ENCODE measurements at places on chromosomes 12 and 14.

- DNase-seq, result peak; percentile 36
Measured at GRCh38 chr14:64388533-64389285, 556 bp downstream of the MTHFD1 start.

GRCh38 chr14:94005324-94006073 is 8.4 kb downstream of the CCDC197 start:
- no peak for DNase-seq

DNA sequence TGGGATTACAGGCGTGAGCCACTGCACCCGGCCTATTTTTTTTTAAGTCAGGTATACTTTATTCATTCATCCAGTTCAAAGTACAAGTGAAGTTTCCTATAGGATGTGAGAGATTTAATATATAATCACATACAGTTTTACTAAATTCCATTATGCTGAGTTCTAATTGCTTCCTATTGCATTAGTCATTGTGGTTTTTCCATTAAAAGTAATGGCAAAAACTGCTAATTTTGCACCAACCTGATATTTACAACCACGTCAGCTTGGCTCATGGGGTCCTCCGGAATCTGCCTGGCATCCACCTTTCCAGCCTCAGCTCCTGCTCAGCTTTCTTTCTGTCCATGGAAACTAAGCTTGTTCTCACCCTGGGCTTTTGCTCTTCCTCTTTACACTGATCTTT is 67.0 kb upstream of the CSRP2 start:
- DNase-seq, result peak; percentile 49

- no peak for DNase-seq
Measured at GRCh38 chr12:109014984-109015765, 5.7 kb downstream of the SVOP start.

GRCh38 chr14:92687681-92688433 is 60.6 kb downstream of the LGMN start:
- DNase-seq, result no peak

DNA sequence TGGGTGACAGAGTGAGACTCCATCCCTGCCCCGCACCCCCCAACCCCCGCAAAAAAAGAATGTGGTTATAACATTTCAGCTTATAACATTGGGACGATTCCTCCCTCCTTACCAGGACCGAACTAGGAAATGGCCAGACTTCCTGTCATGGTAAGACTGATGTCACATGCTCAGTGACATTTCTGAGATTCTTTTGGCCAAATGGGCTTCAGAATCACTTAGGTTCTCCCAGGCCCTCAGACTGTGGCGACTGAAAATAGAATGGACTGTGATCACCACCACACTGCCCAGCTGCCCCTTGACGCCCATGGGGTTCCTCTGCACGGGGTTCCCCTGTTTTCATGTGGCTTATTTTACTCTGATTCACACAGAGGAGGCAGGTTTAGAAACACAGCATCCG is 115.0 kb upstream of the EVL start:
- no peak for DNase-seq

DNA sequence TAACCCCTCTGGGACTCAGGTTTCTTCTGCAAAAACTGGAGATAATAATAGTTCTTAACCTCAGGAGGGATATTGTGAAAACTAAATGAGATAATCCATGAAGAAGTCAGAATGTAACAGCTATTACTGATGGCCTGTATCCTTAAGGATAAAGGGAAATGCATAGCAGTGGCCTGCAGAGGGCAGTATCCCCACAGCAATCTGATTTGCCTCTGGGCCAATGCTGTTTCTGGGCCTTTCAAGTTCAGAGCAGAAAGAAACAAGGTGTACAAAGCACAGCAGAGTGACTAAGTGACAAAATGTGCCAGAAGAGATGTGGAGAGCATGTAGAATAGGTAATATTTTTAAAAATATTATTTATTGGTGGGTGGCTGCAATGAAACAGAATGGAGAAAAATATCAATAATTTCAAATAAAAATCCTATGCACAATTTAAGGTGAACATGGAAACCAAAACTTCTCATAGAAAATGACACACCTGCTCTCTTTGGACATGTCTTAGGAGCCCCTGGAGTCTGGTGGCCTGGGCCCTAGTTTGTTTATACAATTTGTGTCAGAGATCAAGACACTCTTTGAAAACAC is 90.3 kb downstream of the C12orf75 start:
- peak; percentile 60 for DNase-seq

DNA sequence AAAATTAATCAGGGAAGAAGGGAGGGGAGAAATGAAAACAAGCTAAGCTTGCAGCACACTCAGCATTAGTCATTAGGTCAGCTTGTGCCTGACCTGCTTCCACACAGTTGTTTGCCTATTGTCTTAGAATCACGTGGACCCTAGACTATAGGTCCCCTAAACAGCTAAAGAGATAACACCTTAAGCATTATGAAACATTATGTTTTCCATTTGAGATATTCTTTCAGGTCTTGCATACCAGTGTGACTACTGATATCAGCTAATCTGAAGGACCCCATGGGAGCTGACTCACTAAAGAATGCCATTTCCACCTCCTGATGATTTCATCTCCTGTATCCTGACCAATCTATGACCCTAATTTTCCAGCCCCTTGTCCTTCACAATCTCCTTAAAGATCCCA is 154.1 kb upstream of the FUT8 start:
- DNase-seq, result peak; percentile 45

DNA sequence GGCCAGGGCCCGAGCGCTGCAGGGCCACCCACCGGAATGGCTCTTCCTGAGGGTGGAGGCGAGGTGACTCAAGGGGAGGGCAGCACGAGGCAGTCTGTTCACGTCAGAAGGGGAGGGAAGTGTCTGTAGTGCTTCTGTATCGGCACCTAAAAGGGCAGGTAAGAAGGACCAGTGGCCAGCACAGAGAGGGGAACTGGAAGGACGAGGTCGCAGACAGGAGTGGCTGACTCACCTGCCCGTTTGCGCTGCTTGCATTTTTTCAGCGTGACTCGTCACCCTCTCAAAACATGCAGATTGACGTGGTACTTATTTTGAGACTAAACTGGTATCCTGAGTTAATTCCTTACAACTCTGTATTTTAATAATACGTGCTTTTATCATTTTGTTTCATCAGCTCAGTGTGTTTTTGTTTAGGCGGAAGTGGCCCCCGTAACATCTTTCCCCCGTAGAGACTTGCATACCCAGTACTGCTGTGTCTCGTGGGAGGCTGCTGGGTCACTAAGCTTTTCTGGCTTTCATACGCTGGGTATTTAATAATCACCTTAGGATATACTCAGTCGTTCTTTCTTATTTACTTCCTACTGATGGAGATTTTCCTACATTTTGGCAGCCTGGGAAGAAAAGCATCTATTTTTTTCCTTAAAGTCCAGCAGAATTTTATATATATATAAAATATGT is 26.4 kb downstream of the SFSWAP start:
- peak; percentile 97 for DNase-seq

- no peak for DNase-seq
Measured at GRCh38 chr12:42240131-42240750, 2.2 kb upstream of the YAF2 start.

GRCh38 chr14:97771340-97772045 is 974.3 kb downstream of the VRK1 start:
- peak; percentile 48 for DNase-seq

GRCh38 chr14:81529391-81529790 is 4.3 kb downstream of the SEL1L start:
- no peak for DNase-seq

DNA sequence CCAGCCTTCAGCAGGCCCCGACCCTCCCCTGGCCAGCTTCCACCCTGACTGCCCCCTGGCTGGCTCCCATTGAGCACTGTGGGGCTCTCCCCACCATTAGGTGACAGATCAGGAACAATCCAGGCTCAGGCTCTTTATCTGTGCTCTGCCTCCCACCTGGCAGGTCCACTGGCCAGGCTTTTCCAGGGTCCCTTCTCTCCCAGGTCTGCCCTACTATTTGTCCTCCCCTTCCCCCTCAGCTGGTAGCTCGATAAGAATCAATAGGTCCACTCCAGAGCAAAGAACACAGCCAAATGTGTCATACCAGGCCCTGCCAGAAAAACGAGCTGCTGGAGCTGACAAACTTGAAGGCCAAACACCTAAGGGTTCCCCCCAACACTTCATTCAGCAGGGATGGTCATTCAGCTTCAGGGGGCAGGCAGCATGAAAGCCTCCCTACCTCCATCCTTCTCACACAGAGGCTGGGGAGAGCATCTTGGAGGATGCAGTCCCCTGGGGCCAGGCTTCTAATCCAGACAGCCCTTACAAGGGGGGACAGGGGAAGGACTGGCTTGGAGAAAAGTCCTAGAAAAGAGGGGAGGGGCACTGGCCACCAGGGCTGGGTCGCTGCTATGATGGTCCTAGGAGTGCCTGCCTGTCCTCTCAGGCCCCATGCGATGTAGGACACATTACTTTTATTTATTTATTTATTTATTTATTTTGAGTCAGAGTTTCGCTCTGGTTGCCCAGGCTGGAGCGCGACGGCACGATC is 1.9 kb upstream of the KRT18 start:
- no peak for DNase-seq

DNA sequence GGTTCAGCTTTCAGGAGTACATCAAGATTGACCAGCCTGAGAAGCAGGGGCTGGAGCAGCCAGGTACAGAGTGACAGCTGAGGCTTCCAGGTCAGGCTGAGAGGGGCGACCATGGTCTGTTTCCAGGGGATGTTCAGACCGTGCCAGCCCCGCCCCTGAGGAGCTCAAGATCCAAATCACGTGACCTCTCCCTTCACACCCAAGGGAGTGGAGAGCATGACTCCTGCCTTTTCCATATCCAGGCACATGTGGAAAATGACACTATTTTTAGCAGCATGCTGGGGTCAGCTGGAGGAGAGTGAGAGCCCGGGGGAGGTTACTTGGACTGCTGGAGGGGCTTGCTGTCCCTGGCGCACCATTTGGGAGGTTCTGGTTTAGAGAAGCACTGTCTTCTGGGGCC is 92.7 kb downstream of the B4GALNT3 start:
- DNase-seq, result no peak

GRCh38 chr14:102734436-102734835 is 42.8 kb upstream of the TRAF3 start:
- no peak for DNase-seq

DNA sequence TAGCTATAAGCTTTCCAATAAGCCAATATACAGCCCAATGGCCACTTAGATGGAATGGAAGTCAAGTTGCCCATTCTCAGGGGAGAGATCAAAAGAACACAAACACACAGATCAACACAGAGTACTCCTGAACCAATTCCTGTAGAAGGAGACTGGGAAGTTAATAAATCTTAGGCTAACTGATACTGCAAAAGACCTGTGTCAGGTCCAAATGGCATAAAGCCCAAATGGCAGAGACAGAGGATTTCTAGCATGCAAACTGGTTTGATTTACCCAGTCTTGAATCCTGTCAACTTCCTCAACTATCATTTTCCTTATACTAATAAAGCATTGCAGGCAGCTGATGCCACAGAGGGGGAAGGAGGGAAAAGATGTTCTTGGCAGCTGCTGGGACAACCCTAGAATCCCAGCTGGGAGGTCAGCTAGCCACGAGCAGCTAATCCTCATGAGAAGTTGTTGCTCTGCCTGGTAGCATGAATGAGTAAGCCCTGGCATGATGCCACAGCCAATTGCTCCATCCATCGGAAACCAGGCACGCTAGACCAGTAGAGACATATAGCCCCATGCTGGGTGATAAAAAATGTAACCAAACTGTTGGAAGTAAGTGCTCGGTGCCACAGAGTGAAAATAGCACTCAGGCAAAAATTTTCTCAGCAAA is 26.2 kb downstream of the ANG start:
- peak; percentile 77 for DNase-seq

- no peak for DNase-seq
Measured at GRCh38 chr12:30930238-30930637, 3.7 kb downstream of the TSPAN11 start.

DNA sequence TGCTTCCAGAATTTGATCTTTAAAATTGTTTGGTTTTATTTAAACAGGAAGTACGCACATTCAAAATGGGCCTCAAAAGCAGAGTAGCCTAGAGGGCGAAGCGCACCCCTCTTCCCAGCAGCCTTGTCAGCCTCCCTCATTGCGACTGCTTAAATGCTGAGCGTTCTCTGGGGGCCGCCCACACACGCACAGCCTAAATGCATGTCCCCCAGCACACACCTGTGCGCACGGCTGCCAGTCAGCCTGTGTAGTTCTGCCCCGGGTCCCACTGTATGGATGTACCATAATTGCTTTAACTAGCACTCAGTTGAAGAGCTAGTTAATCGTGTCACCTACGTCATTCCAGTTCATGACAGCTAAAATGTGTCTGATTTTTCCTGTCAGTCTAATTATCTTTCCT is 79.3 kb downstream of the TESC start:
- no peak for DNase-seq

GRCh38 chr14:22084393-22085281 is 411.0 kb upstream of the OR4E1 start:
- DNase-seq, result peak; percentile 32

DNA sequence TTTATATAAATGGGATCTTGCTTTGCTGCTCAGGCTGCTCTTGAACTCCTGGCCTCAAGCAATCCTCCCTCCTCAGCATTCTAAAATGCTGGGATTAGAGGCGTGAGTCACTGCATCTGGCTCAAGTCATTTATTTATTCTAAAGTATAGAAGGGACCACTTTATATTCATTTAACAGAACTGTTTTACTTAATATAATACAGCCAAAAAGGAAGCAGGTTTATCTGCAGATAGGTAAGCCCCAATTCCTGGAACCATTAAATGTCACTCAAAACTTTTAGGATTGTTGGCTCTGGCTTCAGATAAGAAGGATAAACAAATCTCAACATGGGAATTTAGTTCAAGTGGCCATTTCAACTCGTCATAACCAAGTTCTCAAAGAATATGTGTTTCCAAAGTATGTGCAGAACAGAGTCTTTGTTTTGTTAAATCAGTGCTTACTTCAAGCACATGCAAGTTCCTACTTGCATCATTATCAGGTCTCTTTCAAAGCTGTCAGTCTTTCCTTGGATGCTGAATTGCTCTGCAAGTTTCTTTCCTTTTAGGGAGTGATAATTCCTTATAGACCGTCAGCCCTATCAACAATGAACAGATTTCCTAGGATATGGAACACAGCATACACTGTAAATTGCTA is 60.4 kb downstream of the KITLG start:
- peak; percentile 9 for DNase-seq

GRCh38 chr12:111850526-111850925 is 8.5 kb downstream of the MAPKAPK5 start:
- no peak for DNase-seq

- DNase-seq, result peak; percentile 79
Measured at GRCh38 chr12:6943722-6944380, at the start of the genes C12orf57 and RNU7-1. C12orf57 (plus strand) TSS chr12:6944022; CDS start chr12:6944122, 100 bp downstream. RNU7-1 (plus strand) TSS chr12:6943816.

GRCh38 chr12:102063069-102063468 is 1.3 kb upstream of the WASHC3 start:
- DNase-seq, result no peak

- no peak for DNase-seq
Measured at GRCh38 chr12:47721431-47721973, 3.8 kb downstream of the ENDOU start.

DNA sequence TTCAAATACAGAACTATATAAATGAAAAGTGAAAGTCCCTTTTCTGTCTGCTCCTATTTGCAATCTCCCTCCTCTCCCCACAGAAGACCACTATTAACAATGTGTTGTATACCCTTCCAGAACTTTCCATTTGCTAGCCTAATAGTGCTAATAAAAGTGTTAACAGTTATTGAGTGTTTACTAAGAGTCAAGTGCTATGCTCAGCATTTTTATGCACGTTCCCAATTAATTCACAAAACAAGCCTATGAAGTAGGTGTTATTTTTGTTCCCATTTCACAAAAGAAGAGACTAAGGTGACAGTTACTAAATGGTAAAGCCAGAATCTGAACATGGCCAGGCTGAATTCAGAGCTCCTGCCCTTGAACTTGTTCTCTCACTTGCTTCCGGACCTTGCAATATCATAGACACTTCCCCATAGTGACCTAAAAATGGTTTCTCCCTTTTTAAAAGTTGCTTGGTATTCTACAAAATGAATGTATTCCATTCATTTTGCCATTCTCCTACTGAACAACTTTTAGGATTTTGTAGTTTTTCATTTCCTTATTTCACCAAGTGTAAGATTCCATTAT is 1.6 kb upstream of the PRKAB1 start:
- no peak for DNase-seq

Data from RWPE1 (cell line).